Hematopoietic multipotent progenitor cell treated with erythropoietin and hydrocortisone succinate and interleukin-3 and kit ligand, for 17 days (in vitro differentiated cells): ENCODE measurements at places on chromosomes 4 and X.
A peak's percentile ranks its signal among the peaks of the same experiment; 100 is the strongest.

GRCh38 chr4:10461091-10461849, 4.0 kb upstream of the ZNF518B start:
- DNase-seq, result peak; percentile 68

DNA sequence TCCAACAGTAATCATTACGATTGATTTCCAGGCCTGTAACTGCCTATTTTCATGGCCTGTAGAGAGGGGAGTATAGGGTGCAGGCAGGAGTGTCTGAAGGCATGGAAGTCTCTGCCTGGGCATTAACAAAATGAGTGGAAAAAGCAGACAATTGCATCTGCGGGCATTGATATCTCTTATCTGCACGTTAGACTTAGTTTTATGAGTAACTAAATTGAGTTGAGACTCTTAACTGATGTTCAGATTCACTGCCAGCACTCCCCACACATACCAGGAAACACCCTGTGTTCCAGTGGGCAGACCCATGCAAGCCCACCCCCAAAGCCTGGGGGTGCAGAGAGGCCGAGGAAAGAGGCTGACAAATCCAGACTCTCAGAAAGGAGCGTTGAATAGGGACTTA, 33.3 kb downstream of the F11 start:
- DNase-seq, result no peak

DNA sequence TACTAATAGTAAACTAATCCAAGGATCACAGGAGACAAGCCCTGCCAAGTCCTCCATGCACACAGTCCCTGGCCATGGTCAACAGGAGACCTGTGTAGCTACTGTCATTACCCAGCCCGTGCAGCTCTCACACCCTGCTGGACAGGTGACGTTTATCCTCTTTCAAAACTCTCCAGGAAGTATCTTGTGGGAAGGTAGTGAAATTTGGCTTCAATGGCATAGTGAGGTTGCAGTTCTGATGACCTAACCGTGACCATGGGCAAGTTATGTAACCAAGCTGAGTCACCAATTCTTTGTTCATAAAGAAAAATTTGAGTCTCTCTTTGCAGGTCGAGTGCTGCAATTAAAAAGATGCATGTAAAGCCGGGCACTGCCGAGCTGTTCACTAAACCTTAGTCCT, 11.3 kb upstream of the SLC2A9 start:
- DNase-seq, result no peak

GRCh38 chrX:107646735-107647134, 18.4 kb downstream of the PRPS1 start:
- no peak for DNase-seq

- no peak for DNase-seq
Measured at GRCh38 chr4:119049342-119049741, 86.3 kb upstream of the MYOZ2 start.

DNA sequence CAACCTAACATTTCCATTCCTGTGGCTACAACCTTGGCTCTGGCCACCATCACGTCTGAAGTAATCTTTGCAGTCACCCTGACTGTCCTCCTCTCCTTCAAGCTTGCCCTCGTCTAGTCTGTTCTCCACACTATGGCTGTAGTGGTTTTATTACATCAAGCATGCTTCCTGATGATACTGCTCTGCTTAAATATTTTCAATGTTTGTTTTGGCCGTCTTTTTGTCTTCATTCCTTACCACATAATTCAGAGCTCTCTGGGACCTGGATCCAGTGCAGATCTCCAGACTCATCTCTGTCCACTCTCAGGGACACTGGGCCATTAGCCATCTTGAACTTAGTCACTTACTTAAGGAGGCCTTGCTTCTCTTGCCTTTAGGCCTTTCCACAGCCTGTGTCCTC, 27.7 kb upstream of the FREM3 start:
- DNase-seq, result no peak

DNA sequence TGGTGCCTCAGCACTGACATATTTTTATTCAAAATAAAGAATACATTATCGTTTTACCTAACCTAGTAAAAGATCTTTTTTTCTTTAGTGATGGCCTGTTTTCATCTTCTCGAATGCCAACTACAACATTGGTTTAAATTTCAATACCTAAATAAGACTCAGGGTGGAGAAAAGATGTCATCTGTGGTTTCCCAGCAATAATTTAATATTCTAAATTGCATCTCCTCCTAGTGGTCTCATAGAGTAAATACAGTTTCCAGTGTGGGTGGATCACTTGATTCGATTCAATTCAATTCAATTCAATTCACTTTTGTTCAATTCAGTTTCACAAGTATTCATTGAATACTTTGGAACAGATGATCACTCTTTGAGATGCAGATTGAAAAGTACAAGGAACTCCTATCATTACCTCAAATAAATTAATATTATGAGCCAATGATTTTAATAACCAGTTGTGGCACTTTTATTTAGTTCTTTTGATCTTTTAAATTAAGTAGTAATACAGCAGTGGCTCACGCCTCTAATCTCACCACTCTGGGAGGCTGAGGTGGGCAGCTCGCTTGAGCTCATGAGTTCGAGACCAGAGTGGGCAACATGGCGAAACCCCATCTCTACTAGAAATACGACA, 427.2 kb downstream of the FAT4 start:
- DNase-seq, result no peak
